ENCODE measurements at places on chromosomes 4 and X.

DNA sequence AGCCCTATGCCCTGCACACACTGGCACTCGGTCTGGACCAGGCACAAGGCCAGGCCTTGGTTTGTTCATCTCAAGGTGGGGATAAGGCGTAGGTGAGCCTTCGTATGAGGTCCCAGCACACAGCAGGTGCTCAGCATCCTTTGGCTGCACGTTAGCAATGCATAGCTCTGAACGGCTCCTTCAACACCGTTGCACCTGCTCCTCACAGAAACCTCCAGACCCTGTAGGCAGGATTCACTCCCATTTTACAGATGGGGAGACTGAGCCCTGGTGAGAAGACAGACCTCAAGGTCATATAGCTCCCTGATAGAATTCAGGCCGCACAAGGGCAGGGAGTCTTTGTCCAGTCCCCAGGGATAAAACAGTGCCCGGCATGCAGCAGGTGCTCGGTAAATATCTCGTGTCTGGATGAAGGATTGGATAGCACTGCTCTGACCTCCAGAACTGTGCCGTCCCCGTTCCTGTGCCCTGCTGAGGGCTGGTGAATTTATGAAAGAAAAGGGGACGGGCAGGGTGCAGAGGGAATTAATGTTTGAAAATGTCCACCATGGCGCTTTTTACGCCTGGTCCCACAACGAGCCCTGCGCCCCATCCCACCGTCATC lies 2.4 kb downstream of the PPP2R2C start:
- H3K4me3 ChIP-seq = peak overlapping the region; percentile 79
- H3K27me3 ChIP-seq = peaks cover 19% of the 10 kb centered on the region
- peaks cover 3% of the 10 kb centered on the region for H3K4me1 ChIP-seq

GRCh38 chr4:4838051-4838935 lies 21.2 kb upstream of the MSX1 start:
- no peak overlapping the region for H3K4me3 ChIP-seq
- peaks cover 9% of the 10 kb centered on the region for H3K4me1 ChIP-seq
- peaks cover 8% of the 10 kb centered on the region for H3K27me3 ChIP-seq
- H3K36me3 ChIP-seq = no peaks in the 10 kb centered on the region
- no peak for DNase-seq

- peaks cover 3% of the 10 kb centered on the region for H3K4me1 ChIP-seq
- peaks cover 2% of the 10 kb centered on the region for H3K27me3 ChIP-seq
- no peak overlapping the region for H3K4me3 ChIP-seq
- DNase-seq = no peak
- no peaks in the 10 kb centered on the region for H3K36me3 ChIP-seq
- no peak overlapping the region for H3K27ac ChIP-seq
Observed at GRCh38 chrX:130561930-130562329, 160.1 kb downstream of the RBMX2 start.

DNA sequence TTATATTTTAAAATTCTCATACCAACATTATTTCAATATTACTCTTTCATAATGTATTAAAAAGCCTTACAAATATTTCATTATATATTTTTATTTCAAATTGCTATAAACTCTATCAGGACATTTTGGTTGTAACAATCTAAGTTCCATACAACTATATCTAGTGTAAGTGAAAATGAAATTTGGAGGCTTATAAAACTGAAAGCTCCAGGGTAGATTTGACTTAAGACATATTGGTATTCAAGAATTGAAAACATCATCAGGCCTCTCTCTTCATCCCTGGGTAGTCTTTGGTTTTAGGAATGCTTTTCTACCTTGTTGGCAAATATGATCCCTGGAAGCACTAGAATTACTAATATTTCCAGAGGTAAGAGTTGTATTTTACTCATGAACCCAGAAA lies 342.6 kb downstream of the DTHD1 start:
- no peaks in the 10 kb centered on the region for H3K36me3 ChIP-seq
- no peak overlapping the region for H3K4me3 ChIP-seq
- no peak overlapping the region for H3K27ac ChIP-seq
- no peaks in the 10 kb centered on the region for H3K27me3 ChIP-seq
- DNase-seq = no peak
- no peaks in the 10 kb centered on the region for H3K4me1 ChIP-seq

All from endothelial cell (in vitro differentiated cells).